ENCODE measurements at places on chromosomes 3 and 15. TPM values are rescaled to one million over a fixed set of nuclear protein-coding genes. Genes with fewer than 3 reads are reported as not detected.

Gene SPINK8
- not detected for polyA plus RNA-seq

Gene CAND2
- 4.9 TPM for polyA plus RNA-seq

Gene ACTRT3
- 0.97 TPM for polyA plus RNA-seq

Gene RASGRF1
- 0.15 TPM for polyA plus RNA-seq
